Astrocyte (in vitro differentiated cells and primary cell): ENCODE measurements at places on chromosomes 16 and 17. TPM values are rescaled to one million over a fixed set of nuclear protein-coding genes. Genes with fewer than 3 reads are reported as not detected.
A peak's percentile ranks its signal among the peaks of the same experiment; 100 is the strongest.

The ETV4 gene
- 10.6 and 11.4 TPM in 2 replicates for total RNA-seq

The DNAH9 gene
- total RNA-seq = not detected in 2 replicates

The AMZ2 gene
- 76.2 and 78.0 TPM in 2 replicates for total RNA-seq

The DNAAF8 gene
- 2.7 and 2.9 TPM in 2 replicates for total RNA-seq

The KRTAP2-2 gene
- total RNA-seq = not detected in 2 replicates

The HOXB6 gene
- not detected in 2 replicates for total RNA-seq

DNA sequence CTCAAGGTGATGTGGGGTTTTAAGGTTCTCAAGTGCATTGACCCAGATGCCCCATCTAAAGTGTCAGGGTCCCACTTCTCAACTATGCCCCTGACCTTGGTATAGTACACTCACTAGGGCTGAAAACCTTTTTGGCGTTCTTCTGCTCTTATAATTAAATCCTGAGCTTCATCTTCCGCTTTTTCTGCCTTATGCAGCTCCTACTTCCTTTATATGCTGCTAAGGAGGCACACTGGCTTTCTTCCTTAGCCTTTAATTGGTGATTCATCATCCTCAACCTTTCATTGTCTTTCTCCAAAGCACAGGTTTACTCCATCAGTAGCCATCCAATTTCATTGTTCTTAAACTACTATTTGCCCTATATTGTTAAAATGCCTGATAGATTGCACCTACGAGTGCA, 5.3 kb upstream of the NF1 start:
- no peak for DNase-seq

GRCh38 chr16:70590722-70591415, 55.5 kb upstream of the IL34 start:
- no peak for DNase-seq

DNA sequence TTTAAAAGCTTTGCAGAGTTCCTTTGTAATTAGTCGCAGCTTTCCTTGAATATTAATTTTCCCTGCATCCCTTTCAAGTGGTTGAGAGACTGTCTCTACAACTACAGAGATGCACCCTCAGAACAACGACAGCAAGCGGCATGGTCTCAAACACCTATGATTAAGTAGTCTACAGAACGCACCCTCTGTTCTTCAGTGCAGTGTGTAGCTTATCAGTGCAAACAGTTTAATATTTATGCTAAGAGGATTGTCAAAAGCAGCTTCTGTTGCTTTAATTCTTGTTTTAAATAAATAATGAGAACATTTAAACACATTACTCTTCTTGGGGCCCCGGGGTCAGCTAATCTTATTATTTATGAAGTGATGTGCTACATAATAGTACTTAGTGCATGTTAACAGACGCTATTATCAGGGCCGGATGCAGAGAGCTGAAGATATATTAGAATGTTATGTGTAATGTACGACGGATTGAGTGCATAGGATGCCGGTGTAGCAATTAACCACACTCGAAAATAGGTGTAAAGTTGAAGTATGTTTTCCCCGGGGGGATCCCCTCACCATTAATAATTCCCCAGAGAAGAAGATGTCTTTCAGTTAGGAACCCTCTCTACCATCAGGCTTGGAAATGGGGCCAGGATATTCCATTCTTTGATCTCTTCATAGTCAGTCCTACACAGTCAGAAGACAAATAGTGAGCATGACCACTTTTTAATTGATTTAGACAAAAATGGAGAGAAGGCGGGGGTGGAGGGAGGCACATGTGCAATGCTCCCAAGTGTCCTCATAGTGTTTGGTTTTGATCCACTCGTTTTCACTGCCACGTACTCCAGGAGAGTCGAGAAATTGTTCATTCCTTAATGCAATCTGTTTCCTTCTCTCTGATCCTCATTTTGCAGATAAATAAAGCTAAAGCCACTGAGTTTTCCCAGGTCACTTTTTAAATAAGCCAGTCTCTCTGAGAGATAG, 176.3 kb downstream of the IRX3 start:
- no peak for DNase-seq

GRCh38 chr16:8572063-8572918, 18.0 kb downstream of the TMEM114 start:
- DNase-seq = no peak

DNA sequence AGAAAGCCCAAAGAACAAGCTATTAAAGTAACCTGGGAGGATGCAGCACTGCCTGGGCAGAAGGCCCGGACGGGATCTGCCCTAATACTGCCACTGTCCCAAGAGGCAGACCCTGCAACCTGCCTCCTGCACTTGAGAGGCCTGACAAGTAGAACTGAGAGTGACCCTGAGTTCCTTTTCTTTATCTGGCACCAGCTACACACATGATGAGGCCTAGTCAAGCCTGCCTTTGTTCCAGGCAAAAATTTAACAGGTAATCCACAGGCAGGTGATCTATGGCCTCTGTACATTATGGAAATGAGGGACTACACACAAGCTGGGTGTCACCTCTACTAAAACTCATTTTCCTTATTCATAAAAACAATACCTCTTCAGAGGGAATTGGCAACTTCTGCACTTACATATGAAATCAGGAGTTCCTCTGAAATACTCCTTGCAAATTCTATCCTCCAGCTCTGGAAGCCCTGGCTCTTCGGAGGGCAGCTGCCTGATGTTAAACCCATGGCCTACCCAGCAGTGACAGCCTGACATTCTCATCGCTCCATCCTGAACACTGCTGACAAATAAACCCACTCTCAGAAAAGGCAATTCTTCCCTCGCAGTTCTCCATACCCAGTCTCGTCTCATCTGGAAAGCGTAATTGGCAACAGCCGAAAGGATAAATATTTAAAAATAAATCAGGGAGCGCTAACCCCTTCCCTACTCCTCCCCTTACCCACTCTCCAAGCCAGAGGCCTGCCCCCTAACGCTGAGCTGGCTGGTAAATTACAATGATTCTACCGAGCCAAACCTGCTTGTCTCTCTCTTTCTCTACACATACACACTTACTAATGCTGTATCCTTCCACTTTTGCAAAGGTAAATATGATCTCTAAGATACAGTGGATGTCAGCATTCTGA, 2.5 kb upstream of the ZFHX3 start:
- no peak for DNase-seq

GRCh38 chr17:7014995-7015958, 2.9 kb downstream of the RNASEK start:
- DNase-seq = peak; percentile 61

DNA sequence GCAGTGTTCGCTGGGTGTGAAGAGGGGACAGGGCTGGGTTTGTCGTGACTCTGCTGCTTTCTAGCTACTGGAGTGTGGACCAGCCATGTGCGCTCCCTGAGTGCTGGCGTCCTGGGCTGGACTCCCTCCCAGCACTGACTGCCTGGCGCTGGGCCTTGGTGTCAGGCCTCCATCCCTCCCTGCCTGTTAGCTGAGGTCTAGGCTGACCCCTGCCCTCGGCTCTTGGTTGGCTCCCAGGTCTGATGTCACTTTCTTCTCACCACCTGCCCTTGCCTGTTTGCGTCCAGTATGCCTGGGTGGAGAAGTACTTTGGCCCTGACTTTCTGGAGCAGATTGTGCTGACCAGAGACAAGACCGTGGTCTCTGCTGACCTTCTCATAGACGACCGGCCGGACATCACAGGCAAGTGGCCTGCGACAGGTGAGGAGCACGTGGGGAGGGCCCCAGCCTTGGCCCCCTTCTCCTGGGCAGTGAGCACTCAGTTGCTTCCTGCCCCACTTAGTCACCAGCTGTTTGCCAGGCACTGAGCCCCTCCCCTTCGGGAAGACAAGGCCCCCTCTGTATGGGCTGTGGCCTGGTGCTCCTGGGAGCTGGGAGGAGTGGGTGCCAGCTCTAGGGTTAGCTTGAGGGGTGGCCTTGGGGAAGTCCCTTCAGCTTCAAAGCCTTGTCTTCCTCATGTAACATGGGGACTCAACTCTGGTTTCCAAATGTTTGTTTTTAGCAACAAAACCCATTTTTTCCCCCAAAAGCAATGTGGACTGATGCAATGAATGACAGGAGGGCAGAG, 41.5 kb downstream of the NT5M start:
- DNase-seq = no peak

- no peak for DNase-seq
Observed at GRCh38 chr17:81534157-81535006, 6.2 kb downstream of the FSCN2 start.

GRCh38 chr16:66622863-66623262, 18.4 kb downstream of the CMTM3 start:
- DNase-seq = peak; percentile 23

GRCh38 chr16:55433535-55433934, 45.5 kb upstream of the MMP2 start:
- no peak for DNase-seq

- peak; percentile 85 for DNase-seq
Observed at GRCh38 chr17:27294689-27295630, 1.0 kb downstream of the WSB1 start.

DNA sequence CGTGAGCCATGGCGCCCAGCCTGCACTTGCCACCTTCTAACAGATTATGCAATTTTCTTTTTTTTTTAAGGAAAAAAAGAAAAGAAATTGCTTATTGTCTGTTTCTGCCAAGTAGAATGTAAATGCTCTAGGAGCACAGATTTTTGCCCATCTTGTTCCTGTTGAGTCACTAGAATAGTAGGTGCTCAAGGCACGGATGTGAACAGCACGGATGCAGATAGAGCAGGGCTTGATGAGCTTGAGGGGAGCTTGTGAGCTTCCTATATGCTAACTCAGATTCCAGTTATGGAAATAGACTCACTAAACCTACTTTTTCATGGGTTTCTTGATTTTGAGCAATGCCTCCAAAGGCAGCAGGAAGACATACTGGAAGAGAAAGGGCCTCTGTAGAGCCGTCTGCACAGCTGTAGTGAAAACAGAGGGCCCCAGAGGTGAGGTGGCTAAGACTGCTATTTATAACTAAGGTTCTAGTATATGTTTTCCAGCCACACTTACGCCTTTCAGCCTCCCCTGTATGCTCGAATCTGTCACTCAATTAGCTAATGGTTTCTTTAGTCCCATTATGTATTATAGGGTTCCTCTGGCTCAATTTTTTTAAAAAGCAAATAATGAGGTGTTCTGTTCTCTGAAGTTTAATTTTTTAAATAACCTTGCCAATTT, 72.8 kb downstream of the WWP2 start:
- no peak for DNase-seq

DNA sequence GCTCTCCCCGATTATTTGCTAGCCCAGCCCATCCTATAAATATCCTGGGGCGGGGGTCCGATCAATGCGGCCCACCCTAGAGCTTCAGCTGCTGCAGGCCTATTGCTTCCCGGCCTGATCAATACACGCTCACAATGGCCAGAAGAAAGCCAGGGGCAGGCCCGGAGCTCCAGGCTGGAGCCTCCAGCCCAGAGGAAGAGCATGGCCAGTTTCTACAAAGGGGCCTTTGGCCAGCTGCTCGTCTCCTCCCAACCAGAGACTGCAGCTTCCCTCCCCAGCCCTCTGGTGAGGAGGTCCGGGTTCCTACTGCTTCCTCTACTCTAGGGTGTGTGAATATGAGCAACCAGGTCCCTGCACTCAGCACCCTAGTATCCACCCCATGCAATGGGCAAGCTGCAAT, 36.7 kb downstream of the SALL1 start:
- no peak for DNase-seq

- DNase-seq = no peak
Observed at GRCh38 chr17:50943575-50943933, 77.4 kb upstream of the TOB1 start.

GRCh38 chr16:1890024-1890707, 18.2 kb upstream of the MEIOB start:
- no peak for DNase-seq

- DNase-seq = no peak
Observed at GRCh38 chr16:19145010-19145409, 23.0 kb upstream of the SYT17 start.

GRCh38 chr17:75783069-75783783, 1.4 kb upstream of the UNK start:
- peak; percentile 27 for DNase-seq
